ENCODE measurements at places on chromosomes 11 and 22.

DNA sequence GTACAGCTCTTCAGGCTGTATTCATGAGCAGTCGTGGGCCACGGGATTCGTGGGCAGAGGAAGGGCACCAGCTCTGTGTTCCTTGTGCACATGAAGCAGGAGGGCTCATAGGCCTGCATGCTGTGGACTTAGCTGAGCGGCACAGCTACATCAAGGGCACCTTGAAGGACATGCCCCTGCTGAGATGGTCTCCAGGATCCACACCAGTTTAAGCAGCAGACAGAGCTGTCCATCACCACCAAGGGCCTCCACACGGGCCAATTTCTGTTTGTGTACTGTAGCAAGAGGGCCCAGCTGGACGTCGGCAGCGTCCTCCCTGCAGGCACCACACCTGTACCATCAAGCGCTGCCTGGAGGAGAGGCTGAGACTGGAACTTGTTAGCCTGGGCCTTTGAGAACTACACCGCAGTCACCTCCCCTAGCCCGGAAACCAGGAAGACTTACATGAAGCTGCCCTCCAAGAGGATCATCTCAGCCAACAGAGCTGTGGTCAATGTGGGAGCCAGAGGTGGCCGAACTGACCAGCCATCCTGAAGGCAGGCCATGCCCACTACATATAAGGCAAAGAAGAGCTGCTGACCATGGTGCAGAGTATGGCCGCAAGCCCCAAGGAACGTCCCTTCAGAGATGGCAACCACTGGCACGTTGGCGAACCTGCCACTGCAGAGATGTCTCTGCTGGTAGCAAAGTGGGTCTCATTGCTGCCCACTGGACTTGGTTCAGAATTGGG is 32.7 kb upstream of the GNB1L start:
- DNase-seq, result no peak

DNA sequence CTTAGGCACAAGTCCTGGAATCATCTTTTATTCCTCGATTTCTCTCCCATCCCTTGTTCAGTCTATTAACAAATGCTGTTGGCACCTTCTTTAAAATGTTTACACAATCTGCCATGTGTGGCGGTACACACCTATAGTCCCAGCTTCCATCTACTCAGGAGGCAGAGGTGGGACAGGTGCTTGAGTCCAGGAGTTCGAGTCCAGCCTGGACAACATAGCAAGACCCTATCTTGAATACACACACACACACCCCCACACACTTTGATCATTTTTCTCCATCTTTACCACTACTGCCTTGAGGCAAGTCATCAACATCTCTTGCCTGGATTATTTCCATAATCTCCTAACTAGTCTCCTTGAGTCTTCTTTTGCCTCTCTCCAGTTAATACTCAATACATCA is 13.7 kb upstream of the ZBTB44 start:
- DNase-seq, result no peak

GRCh38 chr11:33866936-33867335 is 24.9 kb downstream of the LMO2 start:
- no peak for DNase-seq

DNA sequence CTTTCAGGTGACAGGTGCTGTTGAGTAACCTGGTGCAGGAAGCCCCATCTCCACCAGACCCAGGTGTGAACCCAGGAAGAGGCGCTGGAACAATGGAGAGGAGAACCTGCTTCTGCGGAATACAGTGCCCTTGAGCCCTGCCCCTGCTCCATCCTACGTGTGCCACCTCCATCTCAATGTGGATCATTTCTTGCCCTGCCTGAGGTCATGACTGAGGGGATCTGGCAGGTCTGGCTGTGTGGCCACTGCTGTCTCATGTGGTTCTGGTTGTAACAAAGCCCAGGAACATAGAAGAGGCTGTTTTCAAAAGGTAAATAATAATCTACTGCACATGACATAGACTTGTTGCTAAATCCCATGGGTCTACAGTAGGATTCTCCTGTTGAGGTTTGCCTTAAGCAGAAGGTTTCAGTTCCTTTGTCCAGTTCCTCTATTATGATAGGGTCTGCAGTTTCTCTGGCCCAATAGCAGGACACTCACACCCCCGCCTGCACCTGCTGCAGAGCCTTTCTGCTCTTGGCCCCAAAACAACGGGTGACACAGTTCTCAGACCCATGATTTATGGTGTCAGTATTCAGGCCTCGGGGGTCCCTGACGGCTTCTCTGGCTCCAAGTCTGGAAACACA is 113.5 kb upstream of the IGLL5 start:
- no peak for DNase-seq

GRCh38 chr22:18023509-18024275 is 669 bp downstream of the MICAL3 start:
- DNase-seq, result no peak

- no peak for DNase-seq
These were observed 160.1 kb downstream of the CASP12 start for GRCh38 chr11:104738208-104738607.

DNA sequence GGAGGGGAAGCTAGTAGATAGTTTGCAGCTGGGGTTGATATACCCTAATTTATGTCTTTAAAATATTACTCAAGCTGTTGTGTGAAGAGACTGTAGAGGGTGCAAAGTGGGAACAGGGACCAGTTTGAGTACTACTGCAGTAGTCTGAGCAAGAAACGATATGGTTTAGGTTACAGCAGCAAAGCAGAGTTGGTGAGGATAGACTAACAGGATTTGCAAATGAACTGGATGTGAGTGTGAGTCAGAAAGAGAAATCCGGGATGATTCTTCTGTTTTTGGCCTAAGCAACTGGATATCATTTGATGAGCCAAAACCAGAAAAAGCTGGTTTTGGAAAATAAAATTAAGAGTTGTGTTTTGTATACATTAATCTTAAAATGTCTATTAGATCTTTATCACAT is 749.5 kb upstream of the CCDC90B start:
- DNase-seq, result no peak

GRCh38 chr11:131234221-131234620 is 136.2 kb upstream of the NTM start:
- DNase-seq, result no peak

DNA sequence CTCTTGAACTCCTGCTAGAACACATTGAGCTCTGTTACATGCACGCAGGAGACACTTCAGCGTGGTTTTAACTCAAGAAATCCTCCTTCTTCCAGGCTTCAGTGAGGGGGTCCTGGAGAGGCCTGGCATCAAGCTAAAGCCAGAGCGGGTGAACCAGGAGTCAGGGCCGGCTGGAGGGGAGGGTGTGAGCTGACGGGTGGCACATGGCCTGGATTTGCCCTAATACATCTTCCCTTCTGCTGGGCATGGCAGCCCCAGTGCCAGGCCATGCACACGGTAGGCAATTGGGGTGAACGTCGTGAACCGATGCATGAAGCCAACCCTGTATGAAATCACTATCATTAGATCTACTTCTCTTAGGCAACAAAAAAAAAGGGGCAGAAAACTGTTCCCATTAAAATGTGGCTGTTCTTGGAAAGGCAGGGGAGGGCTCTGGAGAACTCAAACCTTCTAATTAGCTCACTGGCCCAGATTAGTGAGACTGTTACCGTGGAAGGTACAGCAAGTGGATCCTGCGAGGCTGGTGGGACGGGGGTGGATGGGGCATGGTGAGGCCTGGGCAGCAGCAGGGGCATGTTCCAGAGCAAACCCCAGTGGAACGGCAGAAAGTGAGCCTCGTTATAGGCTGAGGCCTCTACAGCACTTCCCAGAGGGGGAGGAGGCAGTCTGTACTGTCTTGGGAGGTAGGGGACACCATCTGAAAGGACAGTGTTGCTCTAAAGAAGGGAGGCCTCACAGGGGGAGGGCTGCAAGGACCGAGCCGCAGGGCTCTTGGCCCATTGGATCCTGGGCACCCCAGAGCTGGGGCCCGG is 10.6 kb downstream of the IFT27 start:
- DNase-seq, result no peak

Data from thymus (tissue), 14 donors.